ENCODE measurements at places on chromosomes 11 and 22.

- DNase-seq = no peak
These were observed 25.6 kb downstream of the MN1 start for GRCh38 chr22:27775758-27776649.

- no peak for DNase-seq
These were observed 17.1 kb downstream of the GRAP2 start for GRCh38 chr22:39917776-39918495.

GRCh38 chr22:17319546-17319945 lies 49.7 kb upstream of the CECR2 start:
- no peak for DNase-seq

- no peak for DNase-seq
These were observed 118.3 kb downstream of the CYP2R1 start for GRCh38 chr11:14773755-14774154.

- DNase-seq = no peak
These were observed 17.8 kb upstream of the RAPSN start for GRCh38 chr11:47466701-47467250.

GRCh38 chr11:528166-528814 lies 7.1 kb downstream of the HRAS start:
- no peak for DNase-seq

GRCh38 chr11:127576210-127576609 lies 575.6 kb upstream of the KIRREL3 start:
- DNase-seq = no peak

All from T-helper 1 cell (primary cell).